ENCODE measurements at places on chromosomes 11 and 22.

DNA sequence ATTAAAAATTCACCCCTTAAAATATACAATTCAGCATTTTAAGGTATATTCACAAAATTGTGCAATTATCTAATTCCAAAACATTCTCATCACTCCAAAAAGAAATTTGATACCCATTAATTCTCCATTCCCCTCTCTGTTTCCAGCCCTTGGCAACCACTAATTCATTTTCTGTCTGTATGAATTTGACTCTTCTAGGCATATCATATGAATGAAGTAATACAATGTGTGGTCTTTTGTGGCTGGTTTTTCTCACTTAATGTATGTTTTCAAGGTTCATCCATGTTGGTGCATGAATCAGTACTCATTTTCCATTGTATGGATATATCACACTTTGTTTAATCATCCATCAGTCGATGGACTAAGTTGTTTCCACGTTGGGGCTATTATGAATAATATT lies 29.0 kb upstream of the ACCSL start:
- no peak for DNase-seq

GRCh38 chr22:47092896-47093311 lies 330.5 kb downstream of the TBC1D22A start:
- no peak for DNase-seq

- no peak for DNase-seq
Measured at GRCh38 chr11:4087551-4087950, 7.0 kb upstream of the RRM1 start.

DNA sequence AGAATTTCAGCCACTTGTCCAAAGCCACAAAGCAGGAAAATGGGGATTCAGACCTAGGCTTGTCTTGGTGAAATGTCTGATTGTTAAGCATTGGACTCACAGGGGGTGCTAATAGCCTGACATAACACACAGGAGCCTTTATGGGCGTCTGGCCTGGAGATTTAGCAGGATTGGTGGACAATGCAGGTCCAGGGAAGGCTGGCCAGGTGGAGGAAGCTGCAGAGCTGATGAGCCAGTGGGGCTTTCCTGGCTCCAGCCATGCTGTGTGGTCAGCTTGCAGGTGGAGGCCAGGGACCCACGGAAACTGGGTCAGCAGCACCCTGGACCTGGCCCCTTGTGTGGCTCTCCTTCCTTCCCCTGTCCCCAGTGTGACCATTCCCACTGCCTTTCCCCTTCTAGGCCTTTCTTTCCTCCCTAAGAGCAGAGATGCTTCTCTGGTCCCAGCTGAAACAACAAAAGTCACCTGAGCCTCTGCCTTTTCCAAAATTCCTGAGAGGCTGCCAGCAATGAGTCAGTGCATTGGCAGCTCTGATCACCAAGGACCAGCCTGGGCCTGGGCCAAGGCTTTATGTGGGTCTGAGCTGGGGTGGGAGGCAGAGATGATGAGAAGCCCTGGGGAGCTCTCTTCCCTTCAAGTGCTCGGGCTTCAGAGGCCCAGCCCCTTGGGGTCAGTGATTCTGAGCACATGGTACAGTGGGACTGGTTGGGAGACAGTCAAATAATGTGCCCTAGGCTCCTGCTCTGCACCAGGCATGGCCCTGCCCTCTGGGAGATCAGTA lies 85.2 kb downstream of the CCDC81 start:
- no peak for DNase-seq

- DNase-seq: no peak
Measured at GRCh38 chr11:60954421-60954820, 2.4 kb upstream of the SLC15A3 start.

DNA sequence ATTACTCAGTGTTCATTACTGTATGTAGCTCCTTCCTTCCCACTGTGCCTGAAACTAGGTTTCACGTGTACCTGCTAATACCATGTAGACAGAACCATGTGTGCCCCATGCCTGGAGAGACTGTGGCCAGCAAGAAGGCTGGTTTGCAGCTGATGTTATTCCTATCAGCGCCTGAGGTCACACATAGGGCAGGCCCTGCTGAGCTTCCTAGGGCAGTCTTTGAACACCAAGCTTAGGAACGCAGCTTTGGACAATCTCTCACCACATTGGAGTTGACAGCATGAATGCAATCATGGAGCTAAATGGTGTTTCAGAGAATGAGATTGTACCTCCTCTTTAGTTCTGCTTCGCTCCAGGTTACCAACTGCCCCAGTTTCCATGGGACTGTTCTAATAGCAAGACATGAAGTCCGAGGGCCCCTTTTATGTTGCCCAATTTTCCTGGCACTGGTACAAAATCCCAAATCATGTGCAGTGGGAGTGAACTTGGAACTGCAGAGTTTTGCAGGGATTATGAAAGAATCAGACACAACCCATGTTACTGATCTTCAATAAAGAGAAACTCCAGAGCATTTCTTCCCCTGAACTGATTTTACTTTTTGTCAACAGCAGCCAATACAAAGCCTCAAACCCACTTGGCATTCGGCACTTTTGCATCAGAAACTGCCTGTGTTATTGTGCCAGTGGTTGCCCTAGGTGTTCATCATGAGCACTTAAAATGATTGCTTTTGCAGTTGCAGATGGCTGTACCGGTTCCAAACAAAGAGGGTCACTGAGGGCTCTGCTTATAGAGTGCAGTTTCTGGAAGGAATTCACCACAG lies 154.2 kb upstream of the TTC12 start:
- DNase-seq: no peak

- no peak for DNase-seq
Measured at GRCh38 chr22:25120761-25121212, 78.9 kb upstream of the CRYBB3 start.

DNA sequence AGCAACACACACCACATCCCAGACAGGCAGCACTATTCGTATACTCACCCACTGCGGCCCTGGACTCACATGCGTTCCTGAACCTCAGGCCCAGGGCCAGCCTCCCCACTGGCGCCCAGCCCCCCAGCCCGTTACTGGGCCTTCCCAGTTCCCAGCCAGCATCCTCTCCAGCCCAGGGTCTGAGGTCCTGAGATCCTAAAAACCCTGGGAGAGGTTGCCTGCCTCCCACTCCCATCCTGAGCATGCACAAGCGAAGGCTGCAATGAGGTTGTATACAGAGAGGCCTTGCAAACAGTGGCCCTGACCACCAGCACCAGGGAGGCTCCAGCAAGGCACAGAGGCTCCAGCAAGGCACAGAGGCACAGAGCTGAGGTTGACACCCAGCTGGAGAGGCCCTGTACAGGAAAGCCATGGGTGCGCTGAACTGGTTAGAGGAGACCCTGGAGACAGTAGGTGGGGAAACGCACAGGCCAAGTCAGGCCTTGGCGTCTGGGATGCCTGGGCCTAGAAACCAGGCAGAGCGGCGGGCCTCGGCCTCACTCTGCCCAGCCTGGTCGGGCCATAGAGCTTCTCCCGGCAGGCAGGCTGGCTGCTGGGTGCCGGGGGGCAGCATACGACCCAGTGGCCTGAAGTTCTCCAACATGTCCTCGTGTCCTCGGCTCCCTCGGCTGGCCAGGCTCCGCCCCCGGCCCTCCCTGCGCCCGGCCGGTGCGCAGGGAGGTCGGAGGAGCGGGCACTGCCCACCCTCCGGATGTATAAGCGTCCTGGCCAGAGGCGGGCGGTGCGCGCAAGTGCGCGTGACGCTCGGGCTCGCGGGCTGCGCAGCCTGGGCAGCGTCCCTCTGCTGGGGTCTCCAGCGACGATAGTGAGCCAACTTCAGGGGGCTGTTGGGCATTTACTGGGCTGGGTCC lies 2.3 kb upstream of the TBX1 start:
- no peak for DNase-seq

DNA sequence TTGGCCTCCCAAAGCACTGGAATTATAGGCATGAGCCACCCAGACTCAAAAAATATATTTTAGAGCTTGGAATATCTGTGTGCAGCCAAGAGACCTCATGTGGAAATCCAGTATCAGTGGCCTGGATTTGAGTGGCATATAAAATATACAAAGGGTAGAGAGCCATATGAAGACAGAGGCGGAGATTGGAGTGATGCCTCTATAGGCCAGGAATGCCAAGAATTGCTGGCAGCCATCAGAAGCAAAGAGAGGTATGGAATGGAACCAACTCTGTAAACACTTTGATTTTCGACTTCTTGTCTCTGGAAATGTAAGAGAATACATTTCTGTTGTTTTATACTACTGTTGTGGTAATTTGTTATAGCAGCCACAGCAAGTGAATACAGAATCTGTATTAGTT lies 123.0 kb downstream of the PLEKHA7 start:
- no peak for DNase-seq

All from activated CD8-positive, alpha-beta memory T cell treated with anti-CD3 and anti-CD28 coated beads for 1 hour (primary cell).